ENCODE measurements at places on chromosomes 1 and 21.

GRCh38 chr1:114292194-114292593 is 138.5 kb upstream of the SYT6 start:
- DNase-seq, result no peak

DNA sequence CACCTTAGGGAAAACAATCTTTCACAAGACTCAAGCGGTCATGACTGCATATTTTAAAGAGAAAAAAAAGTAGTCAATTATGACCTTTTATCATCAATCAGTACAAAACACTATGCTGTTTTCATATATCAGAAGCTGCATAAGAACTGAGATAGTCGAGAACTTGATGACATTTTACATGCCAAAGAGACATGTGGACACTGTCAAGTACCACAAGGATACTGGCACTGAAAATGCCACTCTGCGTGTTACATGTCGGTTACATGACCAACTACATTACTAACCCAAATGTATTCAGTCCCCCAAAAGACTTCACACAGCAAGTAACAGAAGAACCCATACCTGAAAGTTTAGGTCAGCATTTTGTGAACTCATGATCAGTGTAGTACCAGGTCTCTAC is 975.0 kb upstream of the ADGRL4 start:
- DNase-seq, result no peak

DNA sequence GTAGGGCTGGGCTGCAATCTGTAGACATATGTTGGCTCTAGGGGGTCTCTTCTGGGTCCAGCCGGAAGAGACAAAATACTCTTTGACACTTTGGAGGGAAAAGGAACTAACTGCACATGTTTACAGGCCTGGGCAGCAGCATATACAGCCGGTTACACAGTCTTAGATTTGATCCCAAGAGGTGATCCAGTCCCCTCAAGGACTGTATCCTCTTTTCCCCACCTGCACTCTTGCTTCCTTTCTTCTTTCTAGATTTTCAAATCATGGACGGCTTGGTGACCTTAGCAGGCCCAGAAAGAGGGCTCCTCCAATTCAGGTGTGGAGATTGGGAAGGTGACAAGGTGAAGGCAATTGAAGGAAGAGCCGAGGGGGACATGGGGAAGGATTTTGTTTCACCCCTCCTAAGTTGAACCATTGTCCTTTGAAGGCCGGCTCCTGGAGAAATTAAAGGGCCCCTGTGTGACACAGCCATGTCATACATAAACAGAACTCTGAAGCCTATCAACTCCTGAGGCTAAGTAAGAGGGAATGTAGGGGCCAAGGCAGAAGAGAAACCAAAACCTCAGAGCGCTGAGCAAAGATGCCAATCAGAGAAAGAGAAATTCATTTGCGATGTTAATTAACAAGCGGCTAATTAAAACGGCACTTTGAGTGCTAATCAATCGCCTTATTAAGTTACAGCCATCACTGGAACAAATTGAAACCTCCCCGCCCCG is 5.9 kb upstream of the BARHL2 start:
- no peak for DNase-seq

DNA sequence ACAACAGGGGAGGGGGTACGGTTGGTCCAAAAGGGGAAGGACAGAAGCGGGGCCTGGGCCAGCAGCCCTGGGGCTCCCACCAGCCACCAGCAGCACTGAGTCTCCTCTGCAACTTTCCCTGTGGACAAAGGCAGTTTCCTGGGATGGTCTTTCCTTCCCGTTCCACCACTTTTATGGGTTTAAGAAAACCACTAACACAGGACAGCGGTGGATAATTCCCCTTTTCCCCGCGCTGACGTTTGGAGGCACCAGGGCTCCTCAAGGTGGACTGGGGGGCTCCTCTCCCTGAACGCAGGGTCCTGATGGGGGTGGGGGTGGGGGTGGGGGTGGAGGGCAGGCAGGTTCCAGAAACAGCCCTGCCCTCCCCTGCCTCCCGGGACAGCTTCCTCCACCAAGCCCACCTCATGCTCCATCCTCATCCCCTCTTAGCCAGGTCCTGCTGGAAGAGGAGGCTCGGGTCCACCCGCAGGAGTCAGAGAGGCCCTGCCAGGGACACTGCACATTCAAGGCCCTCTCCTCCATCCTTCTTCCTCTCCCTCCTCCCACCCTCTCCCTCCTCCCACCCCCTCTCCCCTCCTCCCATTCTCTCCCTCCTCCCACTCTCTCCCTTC is 4.8 kb upstream of the COL6A1 start:
- DNase-seq, result no peak

GRCh38 chr1:170483051-170483450 is 48.9 kb upstream of the GORAB start:
- DNase-seq, result no peak

DNA sequence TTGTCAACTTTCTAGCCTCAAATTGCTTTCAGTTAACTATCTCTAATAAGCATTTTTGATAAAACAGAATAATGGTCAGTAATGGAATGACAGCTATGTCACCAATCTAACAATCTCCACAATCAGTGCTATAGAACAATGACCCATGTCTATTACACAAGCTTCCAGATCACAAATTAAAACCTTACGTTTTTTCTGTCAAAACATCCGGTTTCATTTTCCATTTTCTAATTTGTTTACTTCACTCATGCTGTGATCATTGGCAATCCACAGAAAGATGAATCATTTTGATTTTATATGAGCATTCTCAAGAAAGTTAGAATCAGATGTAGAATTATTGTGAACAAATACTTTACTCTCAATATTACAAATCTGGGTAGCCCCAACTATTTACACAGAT is 80.3 kb downstream of the KCNT2 start:
- no peak for DNase-seq

Measured in CD4-positive, alpha-beta T cell treated with Interleukin-6 at 100 ng/mL for 8 hours (primary cell).